ENCODE measurements at places on chromosomes 4 and X. TPM values are rescaled to one million over a fixed set of nuclear protein-coding genes. Genes with fewer than 3 reads are reported as not detected.

The DTHD1 gene
- 0.38 TPM for total RNA-seq

DNA sequence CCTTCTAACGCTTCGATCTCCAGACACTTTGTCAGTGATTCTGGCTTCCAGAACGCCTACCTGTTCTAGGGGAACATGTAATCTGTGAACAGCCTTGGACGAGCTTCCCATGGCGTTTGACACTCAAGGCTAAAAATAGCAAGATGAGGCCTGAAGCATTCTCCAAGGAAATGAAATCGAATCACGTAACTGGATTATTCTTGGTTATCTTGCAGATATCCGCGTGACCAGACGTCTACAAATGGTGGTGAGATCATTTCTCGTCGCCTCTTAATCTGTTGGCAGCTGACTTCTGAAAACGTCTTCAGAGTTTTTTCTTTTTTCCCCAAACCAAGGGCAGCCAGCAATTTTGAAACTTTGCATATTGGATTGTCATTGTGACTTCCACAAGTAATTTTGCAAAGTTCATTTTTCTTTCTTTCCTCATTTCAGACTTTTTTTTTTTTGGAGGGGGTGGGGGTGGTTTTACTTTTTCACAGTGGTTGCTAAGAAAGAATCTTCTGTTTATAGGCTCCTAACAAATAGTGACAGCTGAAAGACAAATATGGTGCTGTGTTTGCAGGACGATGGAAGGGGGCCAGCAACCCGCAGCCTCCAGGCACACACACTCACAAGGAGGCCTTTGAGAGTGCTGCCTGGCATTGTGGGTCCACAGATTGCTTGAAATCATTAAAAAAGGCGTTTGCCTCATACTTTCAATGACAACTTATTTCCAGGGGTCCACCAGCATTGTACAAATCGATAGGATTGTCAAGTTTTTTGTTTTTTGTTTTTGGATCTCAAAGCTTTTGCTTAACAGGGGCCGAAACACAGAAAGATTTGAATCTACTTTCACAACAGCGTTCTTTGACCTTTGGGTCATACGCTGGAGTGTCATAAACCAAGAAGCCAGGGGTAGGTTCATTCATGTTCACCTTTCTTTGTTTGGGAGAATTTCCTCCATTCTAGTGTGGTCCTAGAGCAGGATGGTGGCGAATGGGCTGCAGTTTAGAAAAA lies 32.4 kb upstream of the PDLIM3 start:
- peak; percentile 89 for DNase-seq
- peak overlapping the region; percentile 76 for H3K27ac ChIP-seq
- H3K4me3 ChIP-seq, result no peak overlapping the region
- no peaks in the 10 kb centered on the region for H3K27me3 ChIP-seq
- H3K4me1 ChIP-seq, result peaks cover 3% of the 10 kb centered on the region
- no peaks in the 10 kb centered on the region for H3K36me3 ChIP-seq

DNA sequence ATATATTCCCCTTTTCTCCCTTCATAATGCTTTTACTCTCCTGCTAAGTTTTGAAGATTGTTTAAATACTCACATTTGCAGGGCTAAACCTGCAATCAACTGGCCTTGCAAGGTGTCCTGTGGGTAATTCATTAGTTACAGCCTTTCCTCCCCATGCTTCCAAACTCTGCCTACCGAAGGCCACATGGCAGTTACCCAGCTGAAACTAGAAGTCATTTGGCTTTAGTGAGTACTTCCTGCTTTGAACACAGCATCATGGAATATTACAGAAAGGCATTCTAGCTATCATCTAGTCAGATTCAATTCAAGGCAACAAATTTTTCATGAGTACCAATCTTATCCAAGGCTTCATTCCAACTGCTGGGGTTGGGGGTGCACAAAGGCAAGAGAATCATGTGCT lies 55.6 kb downstream of the SRPX start:
- no peak overlapping the region for H3K4me3 ChIP-seq
- no peak overlapping the region for H3K27ac ChIP-seq
- DNase-seq, result no peak
- no peaks in the 10 kb centered on the region for H3K36me3 ChIP-seq
- no peaks in the 10 kb centered on the region for H3K27me3 ChIP-seq
- H3K4me1 ChIP-seq, result no peaks in the 10 kb centered on the region

- H3K36me3 ChIP-seq, result no peaks in the 10 kb centered on the region
- no peak overlapping the region for H3K4me3 ChIP-seq
Observed at GRCh38 chr4:184950117-184950830, 68.0 kb upstream of the HELT start.

The IL3RA gene
- total RNA-seq, result 13.9 TPM

- no peak overlapping the region for H3K4me3 ChIP-seq
- H3K27me3 ChIP-seq, result no peaks in the 10 kb centered on the region
- no peak for DNase-seq
- no peak overlapping the region for H3K27ac ChIP-seq
Observed at GRCh38 chr4:13126976-13127910, 356.9 kb downstream of the RAB28 start.

The CXorf49 gene
- not detected for total RNA-seq

DNA sequence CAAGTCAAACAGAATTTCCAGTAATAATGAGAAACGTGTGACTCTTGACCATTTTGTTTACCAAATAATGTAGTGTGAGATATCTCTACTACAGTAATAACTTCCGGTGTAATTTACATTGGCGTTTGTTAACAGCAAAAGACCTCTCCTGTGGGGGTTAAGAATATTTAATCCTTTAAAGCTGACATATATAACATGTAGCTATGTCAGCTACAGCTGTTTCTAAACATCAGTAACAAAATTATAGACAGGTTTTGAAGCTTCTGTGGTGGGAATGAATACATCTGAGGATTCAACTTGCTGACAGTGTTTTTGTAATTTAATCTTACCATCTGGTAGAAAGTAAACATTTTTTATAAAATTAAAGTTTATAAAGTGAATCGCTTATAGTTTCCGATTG lies 73.6 kb upstream of the TENM3 start:
- DNase-seq, result no peak
- H3K4me3 ChIP-seq, result no peak overlapping the region
- H3K4me1 ChIP-seq, result no peaks in the 10 kb centered on the region
- no peak overlapping the region for H3K27ac ChIP-seq
- H3K27me3 ChIP-seq, result no peaks in the 10 kb centered on the region

- no peaks in the 10 kb centered on the region for H3K4me1 ChIP-seq
- no peak overlapping the region for H3K27ac ChIP-seq
- DNase-seq, result no peak
- no peaks in the 10 kb centered on the region for H3K27me3 ChIP-seq
- H3K4me3 ChIP-seq, result no peak overlapping the region
- no peaks in the 10 kb centered on the region for H3K36me3 ChIP-seq
Observed at GRCh38 chrX:151982222-151982621, 7.7 kb upstream of the GABRE start.

GRCh38 chrX:117607561-117607960 lies 509.0 kb downstream of the KLHL13 start:
- H3K4me3 ChIP-seq, result no peak overlapping the region
- no peak for DNase-seq
- no peaks in the 10 kb centered on the region for H3K36me3 ChIP-seq
- H3K27me3 ChIP-seq, result no peaks in the 10 kb centered on the region

DNA sequence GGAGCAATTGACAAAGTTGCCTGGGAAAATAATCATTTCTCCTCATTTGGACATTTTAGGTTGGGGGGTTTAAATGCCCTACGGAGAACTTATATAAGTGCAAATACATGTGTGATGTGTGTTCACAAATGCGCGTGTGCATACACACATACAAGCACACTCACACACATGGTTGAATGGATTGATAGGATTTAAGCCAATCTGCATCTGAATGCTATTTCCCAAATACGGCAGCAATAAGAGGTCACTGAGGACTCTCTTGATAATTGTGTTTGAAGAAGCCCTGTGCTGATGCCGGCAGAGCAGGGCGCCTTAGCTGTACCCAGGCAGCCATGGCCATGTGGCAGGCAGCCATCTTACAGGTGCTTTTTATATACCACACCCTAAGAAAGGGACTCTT lies 165.3 kb upstream of the LEF1 start:
- H3K27me3 ChIP-seq, result no peaks in the 10 kb centered on the region
- H3K4me3 ChIP-seq, result no peak overlapping the region
- no peak for DNase-seq
- no peak overlapping the region for H3K27ac ChIP-seq

GRCh38 chr4:3254302-3255131 lies 5.6 kb downstream of the MSANTD1 start:
- H3K4me3 ChIP-seq, result no peak overlapping the region
- H3K27ac ChIP-seq, result no peak overlapping the region
- no peaks in the 10 kb centered on the region for H3K27me3 ChIP-seq
- H3K4me1 ChIP-seq, result no peaks in the 10 kb centered on the region
- no peaks in the 10 kb centered on the region for H3K36me3 ChIP-seq
- DNase-seq, result peak; percentile 22

DNA sequence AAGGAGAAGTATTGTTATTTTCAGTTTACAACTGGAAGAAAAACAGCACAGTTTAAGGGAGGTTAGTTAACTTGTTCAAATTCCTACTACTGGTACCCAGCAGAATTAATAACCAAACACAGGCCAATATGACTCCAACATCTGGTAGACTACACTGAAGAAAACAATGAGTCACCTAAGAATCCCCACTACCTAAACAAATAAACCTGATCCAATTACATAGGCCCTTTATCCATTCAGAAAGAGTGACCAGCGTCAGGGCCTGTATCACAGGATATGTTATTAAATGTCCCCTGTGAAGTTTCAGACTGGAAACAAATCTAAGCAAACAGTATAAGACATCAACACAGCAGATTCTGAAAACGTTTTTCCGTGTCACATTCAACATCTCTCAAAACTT lies 492.5 kb upstream of the INTU start:
- no peak overlapping the region for H3K4me3 ChIP-seq
- H3K27ac ChIP-seq, result no peak overlapping the region
- DNase-seq, result no peak
- no peaks in the 10 kb centered on the region for H3K27me3 ChIP-seq
- H3K4me1 ChIP-seq, result no peaks in the 10 kb centered on the region

- DNase-seq, result no peak
- H3K27ac ChIP-seq, result no peak overlapping the region
- no peaks in the 10 kb centered on the region for H3K27me3 ChIP-seq
- no peaks in the 10 kb centered on the region for H3K4me1 ChIP-seq
- H3K36me3 ChIP-seq, result no peaks in the 10 kb centered on the region
- no peak overlapping the region for H3K4me3 ChIP-seq
Observed at GRCh38 chrX:23228454-23228853, 106.2 kb upstream of the PTCHD1 start.

The IGFBP7 gene
- 438 TPM for total RNA-seq

The VSIG4 gene
- 377 TPM for total RNA-seq

The TMSB15B gene
- 5.1 TPM for total RNA-seq

DNA sequence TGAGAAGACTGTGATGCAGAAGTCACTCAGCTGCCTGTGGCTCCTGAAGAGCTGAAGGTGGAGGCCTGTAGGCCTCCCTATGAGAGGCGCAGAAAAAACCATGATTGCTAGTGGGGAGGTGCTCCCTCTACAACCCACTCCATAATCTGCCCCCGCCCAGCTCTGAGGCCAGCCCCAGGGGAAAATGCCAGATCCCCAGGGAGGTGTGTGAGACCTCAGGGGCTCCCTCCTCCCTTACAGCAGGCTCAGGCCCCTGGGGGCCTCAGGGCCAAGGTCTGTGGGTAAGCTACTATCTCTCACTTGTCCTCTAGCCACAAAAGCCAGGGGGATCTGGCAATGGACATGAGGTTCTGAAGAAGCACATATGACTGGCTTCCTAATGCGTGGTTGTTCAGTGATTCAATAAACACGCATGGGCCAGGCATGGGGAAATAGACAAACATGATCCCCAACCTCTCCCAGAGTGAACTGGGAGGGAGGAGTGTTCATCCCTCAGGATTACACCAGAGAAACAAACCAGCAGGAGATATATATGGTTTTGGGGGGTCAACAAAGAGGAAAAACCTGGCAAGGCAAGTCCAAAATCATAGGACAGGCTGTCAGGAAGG lies 51.0 kb upstream of the MTM1 start:
- H3K27me3 ChIP-seq, result no peaks in the 10 kb centered on the region
- no peak overlapping the region for H3K4me3 ChIP-seq
- no peaks in the 10 kb centered on the region for H3K36me3 ChIP-seq
- H3K27ac ChIP-seq, result no peak overlapping the region

- no peak for DNase-seq
- peaks cover 23% of the 10 kb centered on the region for H3K4me1 ChIP-seq
- no peaks in the 10 kb centered on the region for H3K27me3 ChIP-seq
- no peak overlapping the region for H3K4me3 ChIP-seq
- peak overlapping the region; percentile 66 for H3K27ac ChIP-seq
- no peaks in the 10 kb centered on the region for H3K36me3 ChIP-seq
Observed at GRCh38 chr4:86032476-86033022, 327.3 kb downstream of the MAPK10 start.

The ZMAT1 gene
- 3.3 TPM for total RNA-seq

DNA sequence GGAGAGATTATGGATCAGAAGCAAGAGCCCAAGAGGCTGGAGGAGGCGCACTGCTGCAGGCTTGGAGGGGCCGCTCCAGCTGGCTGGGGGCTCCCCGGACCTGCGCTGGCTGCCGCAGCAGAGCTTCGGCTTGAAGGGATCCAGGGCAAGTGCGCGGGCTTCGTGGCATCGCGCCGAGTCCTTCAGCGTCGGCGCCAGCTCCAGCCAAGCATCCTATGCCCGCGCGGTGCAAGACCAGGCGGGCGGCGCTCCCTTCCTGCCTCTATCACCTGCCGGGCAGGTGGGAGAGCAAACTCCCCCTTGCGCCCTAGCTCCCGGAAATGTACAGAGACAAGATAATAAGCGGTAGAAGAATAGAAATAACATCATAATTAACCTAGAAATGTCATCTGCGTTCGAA lies 10.5 kb upstream of the UCP1 start:
- H3K27ac ChIP-seq, result no peak overlapping the region
- H3K36me3 ChIP-seq, result no peaks in the 10 kb centered on the region
- no peaks in the 10 kb centered on the region for H3K4me1 ChIP-seq
- H3K27me3 ChIP-seq, result peaks cover 22% of the 10 kb centered on the region

DNA sequence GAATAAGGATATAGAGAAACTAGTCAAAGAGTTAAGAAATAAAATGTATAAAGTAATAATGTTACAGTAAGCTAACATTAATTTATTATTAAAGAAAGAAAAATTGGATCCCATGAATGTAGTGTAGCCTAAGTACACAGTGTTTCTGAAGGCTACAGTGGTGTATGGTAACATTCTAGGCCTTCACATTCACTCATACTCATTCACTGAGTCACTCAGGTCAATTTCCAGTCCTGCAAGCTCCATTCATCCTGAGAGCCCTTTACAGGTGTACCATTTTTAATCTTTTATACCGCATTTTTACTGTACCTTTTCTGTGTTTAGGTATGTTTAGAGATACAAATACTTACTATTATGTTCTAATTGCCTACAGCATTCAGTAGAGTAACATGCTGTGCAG lies 120.6 kb upstream of the AGA start:
- H3K4me1 ChIP-seq, result no peaks in the 10 kb centered on the region
- no peaks in the 10 kb centered on the region for H3K27me3 ChIP-seq
- no peak for DNase-seq
- H3K36me3 ChIP-seq, result no peaks in the 10 kb centered on the region

- H3K27ac ChIP-seq, result no peak overlapping the region
- H3K4me3 ChIP-seq, result no peak overlapping the region
- no peaks in the 10 kb centered on the region for H3K4me1 ChIP-seq
- no peaks in the 10 kb centered on the region for H3K27me3 ChIP-seq
Observed at GRCh38 chr4:168708108-168708507, 211.3 kb downstream of the PALLD start.

GRCh38 chr4:184889666-184890335 lies 64.0 kb upstream of the ACSL1 start:
- no peak overlapping the region for H3K27ac ChIP-seq
- no peak for DNase-seq
- H3K4me1 ChIP-seq, result no peaks in the 10 kb centered on the region
- no peaks in the 10 kb centered on the region for H3K36me3 ChIP-seq

The HSFX2 gene
- total RNA-seq, result 0.52 TPM

Measured in left lung (tissue), 14 donors.